DMS79 (cell line): ENCODE measurements at places on chromosomes 1 and 21.

DNA sequence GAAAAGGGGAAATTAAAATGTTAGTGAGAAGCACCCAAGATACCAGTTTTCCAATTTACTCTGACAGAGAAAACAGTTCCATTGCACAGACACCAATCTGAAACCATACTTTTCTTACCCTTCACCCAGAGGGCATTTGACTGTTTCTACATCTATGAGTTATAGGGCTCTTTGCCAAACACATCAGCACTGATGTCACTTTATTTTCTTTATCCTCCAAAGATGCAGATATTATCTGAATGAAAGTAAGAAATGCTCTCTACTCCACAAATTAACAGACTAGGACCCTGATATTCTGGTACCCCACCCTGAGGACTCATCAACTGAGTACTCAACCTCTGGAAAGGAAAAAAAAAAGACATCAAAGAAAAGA is 24.2 kb upstream of the PEX19 start:
- DNase-seq, result no peak

GRCh38 chr1:211788626-211789025 is 41.9 kb downstream of the LPGAT1 start:
- DNase-seq, result no peak

- no peak for DNase-seq
Measured at GRCh38 chr21:37446552-37446951, 80.0 kb downstream of the DYRK1A start.

- DNase-seq, result no peak
Measured at GRCh38 chr1:116365857-116366256, 7.2 kb upstream of the ATP1A1 start.

GRCh38 chr21:16176570-16176969 is 446.8 kb downstream of the USP25 start:
- DNase-seq, result no peak

DNA sequence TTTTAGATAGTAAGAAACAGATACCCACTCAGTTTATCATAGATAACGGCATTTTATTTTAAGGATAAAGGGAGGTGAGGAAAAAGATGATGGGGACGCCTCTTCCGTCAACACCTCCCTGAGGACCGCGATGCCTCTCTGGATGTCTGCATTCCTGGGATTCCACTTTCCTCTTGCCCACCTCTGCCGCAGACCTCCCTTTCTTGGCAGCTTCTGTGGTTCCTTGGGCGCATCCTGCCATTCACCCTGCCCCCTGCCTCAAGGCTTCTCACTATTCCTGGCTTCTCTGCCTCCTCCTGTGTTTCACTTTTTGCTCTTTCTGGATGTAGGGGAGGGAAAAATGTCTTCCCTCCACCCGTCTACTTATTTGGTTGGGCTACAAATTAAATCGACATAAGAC is 19.9 kb downstream of the HUNK start:
- no peak for DNase-seq

DNA sequence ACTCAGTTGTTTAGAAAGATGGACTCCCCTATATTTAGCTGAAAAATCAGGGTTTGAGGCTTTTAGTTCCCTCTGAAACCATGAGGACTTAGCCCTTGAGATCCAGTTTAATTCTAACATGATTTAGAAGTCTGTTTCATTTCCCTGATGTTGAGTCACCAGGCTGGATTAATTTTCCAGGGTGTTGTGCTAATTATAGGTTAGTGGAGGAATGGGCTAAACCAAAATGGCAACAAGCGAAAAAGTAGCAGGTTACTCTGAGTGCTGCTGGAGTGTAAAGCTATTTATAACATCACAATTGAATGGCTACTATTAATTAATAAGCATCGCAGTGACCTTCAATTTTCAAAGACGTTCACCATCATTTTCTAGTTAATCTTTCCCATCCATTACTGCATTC is 15.5 kb upstream of the USP24 start:
- DNase-seq, result no peak

- DNase-seq, result no peak
Measured at GRCh38 chr1:9420835-9421532, 118.3 kb upstream of the SLC25A33 start.

DNA sequence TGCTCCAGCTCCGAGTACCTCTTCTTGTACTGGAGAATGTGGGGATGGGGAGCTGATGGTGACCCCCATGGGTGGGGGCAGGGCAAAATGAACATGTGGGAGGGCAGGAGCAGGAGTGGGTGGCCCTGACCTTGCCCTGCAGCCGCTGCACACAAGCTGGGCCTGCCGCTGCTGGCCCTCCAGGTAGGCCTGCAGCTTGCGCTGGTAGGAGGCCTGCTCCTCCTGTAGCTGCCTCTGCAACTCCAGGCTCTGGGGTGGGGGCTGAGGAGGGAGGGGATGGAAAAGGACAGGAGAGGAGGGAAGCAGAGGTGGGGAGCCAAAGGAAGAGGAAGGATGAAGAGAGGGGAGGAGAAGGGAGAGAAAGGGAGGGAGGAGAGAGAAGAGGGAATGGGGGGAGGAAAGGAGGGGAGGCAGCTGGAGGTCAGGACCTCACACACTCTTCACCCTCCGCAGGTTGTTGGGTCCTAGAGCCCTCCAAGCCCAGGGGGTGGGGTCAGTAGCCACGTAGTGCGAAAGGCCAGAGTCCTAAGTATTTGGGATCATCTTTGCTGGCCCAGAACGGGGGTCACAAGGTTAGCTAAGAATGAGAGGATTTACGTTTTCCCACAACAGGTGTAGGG is 22.9 kb downstream of the RNU1-1 start:
- no peak for DNase-seq

- peak; percentile 18 for DNase-seq
Measured at GRCh38 chr1:16012590-16013219, 5.1 kb downstream of the HSPB7 start.

DNA sequence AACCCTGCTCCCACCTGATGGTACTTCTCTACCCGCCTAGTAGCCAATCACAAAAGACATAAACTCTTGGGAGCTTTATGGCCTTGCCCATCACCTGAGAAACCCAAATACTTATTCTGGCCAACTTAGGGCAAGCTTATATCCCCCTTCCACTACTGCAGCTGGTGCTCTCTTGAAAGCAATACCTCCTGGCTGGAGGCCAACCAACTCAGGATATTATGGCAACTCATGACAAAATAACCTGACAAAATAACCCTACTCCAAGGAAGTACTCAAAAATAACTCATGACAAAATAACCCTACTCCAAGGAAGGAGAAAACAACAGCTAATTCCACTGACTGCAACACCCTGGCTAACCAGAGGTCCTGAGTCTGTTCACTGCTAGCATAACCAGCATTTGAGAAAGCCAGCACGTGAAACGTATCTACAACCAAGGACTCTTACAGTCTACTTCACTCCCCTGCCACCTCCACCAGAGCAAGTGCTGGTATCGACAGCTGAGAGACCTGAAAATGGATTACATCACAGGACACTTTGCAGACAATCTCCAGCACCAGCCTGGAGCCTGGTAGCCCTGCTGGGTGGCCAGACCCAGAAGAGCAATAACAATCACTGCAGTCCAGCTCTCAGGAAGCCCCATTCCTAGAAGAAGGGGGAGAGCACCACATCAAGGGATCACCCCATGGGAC is 179.9 kb downstream of the COL24A1 start:
- DNase-seq, result no peak

DNA sequence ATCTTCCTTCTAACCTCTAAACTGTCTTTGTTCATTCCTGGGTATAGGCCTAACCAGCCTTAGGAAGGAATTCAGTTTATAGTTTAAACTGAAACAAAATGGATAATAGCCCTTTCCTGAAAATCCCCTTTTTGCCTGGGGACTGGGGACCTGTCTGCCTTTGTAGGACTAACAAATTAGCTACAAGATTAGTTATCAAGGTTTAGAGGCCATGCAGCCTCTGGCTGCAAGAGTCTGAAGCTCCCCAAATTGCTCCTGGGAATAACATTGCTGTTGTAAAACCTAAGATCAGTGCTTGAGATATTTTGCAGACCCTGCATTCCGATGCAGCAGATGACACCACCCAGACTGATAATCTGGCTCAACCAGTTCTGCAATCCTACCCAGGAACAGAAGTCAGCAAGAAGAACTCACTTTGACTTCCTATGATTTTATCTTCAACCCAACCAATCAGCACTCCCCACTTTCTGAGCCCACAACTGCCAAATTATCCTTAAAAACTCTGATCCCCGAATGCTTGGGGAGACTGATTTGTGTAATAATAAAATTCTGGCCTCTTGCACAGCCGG is 96.6 kb upstream of the ETV3 start:
- no peak for DNase-seq

DNA sequence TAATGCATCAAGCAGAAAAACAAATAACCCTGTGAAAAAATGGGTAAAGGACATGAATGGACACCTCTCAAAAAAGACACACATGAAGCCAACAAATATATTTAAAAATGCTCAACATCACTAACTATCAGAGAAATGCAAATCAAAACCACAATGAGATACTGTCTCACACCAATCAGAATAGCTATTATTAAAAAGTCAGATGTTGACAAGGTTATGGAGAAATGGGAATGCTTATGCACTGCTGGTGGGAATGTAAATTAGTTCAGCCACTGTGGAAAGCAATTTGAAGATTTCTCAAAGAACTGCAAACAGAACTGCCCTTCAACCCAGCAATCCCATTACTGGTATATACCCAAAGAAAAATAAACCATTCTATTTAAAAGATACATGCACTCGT is 86.6 kb upstream of the TNFSF4 start:
- no peak for DNase-seq
